ENCODE measurements at places on chromosomes 2 and 18. TPM values are rescaled to one million over a fixed set of nuclear protein-coding genes. Genes with fewer than 3 reads are reported as not detected.

- no peak for DNase-seq
These were observed 81.4 kb downstream of the CMPK2 start for GRCh38 chr2:6784291-6784690.

DNA sequence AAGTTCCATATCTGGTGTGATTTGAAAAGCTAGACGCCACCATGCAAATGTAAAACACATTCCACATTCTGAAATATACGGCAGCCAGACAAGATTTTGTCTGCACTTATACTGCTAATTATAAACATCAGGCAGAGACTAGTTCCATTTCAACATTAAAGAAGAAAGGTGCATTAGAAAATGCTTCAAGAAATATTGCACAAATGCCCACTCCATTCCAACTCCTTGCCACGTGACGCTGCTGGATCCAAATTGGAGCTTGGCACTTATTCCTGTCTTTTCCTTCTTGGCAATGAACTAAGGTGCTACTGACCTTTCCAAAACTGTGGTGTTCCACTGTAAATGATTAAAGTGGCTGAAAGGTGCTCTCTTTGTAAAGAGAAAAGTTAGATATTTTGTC, 6.3 kb downstream of the COL6A3 start:
- DNase-seq, result no peak

- no peak for DNase-seq
These were observed 155.3 kb upstream of the TWIST2 start for GRCh38 chr2:238692562-238692961.

DNA sequence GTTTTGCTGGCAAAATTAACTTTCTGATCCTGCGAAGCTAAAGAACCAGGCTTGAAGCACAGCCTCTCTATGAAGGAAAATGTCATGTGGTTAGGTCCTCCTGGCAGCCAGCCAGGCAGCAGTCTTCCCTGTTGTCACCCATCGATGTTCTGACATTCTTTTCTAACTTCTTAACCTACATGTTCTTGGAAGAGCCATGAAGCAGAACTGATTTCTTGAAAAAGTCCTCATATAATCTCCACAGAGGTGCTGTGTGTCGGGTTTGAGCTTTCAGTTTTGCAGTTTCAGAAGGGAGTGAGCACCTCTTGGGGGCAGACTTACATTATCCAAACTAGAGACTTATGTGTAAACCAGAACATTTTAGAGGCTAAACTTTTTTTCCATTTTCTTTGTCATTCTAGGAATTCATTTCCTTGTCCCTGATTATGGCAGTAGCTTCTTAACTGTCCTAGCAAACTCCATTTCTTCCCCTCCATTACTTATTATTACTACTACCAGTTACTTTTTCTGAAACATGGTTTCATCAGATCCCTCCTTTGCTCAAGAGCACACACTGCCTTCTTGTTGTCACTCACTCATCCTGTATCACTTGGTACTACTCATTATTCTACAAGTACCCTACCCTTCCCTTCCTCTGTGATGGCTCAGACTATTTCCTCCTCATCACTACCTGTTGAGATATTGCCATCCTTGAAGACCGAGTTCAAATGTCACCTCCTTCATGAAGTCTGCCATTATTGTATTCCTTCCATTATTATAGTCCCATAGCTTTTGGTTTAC, 31.1 kb downstream of the DOK1 start:
- DNase-seq, result no peak

GRCh38 chr2:222959358-222959757, 92.6 kb upstream of the KCNE4 start:
- DNase-seq, result peak; percentile 40

The ERMN gene
- polyA plus RNA-seq, result not detected

GRCh38 chr2:136117909-136118818, at the start of gene CXCR4:
TSS of gene CXCR4 (minus strand) at chr2:136118149. CDS start at chr2:136118060, 89 bp downstream.
- peak; percentile 49 for DNase-seq

DNA sequence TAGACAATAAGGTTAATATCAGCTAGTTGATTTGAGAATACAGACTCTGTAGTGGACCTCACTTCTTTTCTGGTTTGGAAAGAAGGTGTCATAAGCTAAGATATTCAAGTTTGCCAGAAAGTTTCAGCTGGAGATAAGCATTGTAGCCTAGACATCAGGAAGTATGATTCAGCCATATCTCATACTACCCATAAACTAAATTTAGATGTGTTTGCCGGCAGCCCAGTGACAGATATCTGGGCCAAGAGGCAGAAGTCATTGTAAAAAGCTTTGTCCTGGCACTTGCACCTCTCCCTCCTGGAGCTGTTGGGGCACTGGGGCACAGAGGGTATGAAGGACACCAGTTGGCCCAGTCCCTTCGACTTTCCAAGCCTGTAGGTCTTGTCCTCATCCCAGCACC, 128.0 kb downstream of the EPHA4 start:
- no peak for DNase-seq

- DNase-seq, result no peak
These were observed at the start of gene MXD1 for GRCh38 chr2:69914950-69915945. TSS of gene MXD1 (plus strand) at chr2:69915109. CDS start at chr2:69915331, 222 bp downstream.

DNA sequence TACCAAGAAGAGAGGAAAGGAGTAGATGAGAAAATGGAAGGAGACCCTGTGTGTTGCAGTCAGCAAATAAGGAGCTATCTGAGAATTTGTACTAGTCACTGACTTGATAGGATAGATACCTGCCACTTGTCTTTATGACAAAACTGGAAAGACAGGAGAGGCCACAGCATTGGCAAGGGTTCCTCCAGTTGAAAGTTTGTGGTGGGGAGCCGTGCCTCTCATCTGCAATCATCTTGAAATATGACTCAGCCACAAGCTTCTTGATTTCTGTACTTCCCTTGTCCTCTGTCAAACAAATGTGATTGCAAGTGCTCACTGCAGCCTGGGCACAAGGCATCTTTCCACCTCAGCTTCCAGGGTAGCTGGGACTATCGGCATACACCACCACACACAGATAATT, 99.1 kb downstream of the GREB1L start:
- DNase-seq, result no peak

The IL1F10 gene
- polyA plus RNA-seq, result not detected

The SCG2 gene
- 0.42 TPM for polyA plus RNA-seq

GRCh38 chr2:75173740-75174139, 25.6 kb downstream of the TACR1 start:
- DNase-seq, result no peak
